RPMI7951 (cell line): ENCODE measurements at places on chromosomes 4 and X.

GRCh38 chr4:88028946-88029345, 21.5 kb downstream of the PKD2 start:
- DNase-seq, result no peak

DNA sequence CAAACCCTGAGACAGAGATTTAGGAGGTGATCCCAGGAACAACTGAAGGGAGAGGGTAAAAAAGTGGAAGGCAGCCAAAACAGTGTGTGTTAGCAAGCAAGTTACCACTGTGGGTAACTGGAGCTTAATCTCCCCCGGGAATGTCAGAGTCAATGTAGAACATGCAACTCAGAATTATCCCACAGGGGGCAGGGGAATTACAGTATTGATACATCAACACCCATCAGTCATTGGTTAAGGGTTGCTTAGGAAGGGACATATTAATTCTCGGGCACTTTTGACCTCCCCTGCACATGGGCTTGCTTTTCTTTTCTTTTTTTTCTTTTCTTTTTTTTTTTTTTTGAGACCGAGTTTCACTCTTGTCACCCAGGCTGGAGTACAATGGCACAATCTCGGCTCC, 29.3 kb downstream of the CXorf58 start:
- DNase-seq, result no peak

DNA sequence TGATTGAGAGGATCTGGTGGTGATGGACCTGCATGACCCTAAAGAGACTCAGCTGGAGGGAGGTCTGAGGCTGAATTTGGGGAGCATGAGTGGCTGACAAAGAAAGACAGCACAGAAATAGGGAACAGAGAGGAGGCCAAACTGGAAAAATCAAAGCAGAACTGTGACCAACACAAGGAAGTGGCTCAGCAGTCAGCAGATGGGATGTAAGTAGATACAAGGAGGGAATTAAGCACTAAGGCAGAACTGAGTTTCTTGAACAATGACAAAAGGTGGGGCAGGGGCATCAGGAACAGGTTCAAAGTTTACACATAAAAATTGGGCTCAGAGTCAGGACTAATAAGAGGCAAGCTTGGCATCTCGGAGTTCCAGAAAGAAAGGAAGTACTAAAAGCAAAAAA, 144.3 kb upstream of the KLF3 start:
- no peak for DNase-seq

DNA sequence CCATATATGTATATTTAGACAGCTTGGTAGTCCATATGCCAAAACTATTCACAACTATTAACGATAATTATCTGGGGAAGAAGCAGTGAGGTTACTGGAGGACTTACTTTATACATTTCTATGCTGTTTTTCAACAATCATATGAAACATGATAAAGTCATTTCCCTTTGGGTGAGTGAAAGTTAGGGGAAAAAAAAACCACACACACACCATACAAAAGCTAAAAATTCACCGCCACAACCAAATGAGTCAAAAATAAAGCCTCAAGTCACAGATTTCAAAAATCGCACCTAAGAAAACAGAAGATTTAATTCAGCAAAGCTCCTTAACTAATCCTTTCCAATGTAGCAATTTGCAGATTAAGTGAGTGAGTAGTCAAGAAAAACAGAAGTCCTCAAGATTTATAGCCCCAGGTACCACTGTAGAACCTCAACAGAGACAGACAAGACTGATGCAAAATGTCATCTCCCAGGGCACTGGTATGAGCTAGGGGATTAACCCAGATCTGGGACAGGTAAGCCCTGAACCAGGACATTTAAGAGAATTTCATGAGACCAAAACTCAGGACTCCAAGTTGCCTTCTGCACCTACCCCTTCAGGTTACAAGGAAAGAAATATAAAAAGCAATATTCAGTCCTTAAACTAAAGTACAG, 35.1 kb downstream of the SYTL4 start:
- DNase-seq, result no peak

GRCh38 chr4:15855804-15856475, 77.8 kb downstream of the CD38 start:
- DNase-seq, result no peak

DNA sequence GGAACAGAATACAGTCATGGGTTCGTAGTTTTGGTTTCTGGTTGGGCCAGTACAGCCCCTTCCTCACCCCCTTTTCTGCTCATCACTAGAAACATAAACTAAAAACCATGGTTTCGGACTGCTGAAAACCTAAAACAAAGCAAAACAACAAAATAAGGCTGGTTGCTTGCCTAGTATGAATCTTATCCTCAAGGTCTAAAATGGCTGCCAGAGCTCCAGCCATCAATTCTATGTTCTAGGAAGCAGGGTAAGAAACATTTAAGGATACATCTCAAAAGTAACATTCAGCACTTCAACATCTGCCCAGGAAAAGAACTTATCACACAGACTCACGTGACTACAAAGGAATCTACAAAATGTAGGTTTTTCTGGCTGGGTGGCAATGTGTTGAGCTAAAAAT, 31.5 kb downstream of the PPP3CA start:
- no peak for DNase-seq

GRCh38 chr4:90181644-90182043, 54.5 kb downstream of the CCSER1 start:
- DNase-seq, result no peak

DNA sequence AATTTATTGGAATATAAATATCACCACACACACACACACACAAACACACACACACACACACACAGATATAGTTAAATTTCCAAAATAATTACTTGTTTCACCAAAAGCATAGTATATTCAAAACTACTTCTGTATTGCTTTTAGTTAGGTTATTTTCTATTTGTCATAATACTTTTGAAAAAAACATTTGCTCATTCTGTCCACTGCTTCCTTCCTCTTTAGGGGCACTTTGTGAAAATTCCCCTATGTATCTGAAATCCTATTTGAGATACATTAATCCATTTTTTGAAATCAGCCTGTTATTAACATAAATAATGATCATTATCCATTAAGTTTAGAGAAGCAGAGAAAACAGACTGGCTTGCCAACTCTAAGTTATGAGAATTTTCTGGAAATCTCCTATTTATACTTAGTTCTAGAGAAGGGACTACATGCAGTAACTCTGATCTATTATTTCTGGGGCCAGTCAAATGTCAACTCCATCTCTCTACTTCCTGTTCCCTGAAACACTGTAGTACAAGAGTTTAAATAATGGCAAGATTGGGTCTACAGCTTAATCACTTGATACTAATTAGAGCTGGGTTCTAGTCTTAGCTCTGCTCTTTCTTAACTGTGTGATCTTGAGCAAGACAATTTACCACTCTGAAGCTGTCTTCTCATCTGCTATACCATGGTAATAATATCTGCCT, 54.4 kb upstream of the GPR174 start:
- DNase-seq, result no peak

DNA sequence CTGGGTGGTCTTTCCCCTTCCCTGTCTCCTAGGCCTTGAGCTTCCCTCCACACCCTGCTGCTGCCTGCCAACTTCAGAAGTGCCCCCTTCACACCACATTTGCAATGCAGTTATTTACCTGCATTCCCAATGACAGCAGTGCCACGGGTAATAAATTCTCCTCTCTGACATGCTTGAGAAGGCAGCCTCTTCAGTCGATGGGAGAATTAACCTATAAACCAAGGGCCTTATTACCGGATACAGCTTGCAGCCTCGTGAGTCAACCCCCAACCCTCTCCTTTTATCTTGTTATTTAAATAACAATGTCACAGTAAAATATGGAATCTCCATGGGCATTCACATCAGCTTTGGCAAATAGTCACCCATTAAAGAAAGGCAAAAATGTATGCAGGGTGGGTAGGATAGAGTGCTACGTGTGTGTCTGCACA, 34.7 kb upstream of the LGI2 start:
- DNase-seq, result no peak

DNA sequence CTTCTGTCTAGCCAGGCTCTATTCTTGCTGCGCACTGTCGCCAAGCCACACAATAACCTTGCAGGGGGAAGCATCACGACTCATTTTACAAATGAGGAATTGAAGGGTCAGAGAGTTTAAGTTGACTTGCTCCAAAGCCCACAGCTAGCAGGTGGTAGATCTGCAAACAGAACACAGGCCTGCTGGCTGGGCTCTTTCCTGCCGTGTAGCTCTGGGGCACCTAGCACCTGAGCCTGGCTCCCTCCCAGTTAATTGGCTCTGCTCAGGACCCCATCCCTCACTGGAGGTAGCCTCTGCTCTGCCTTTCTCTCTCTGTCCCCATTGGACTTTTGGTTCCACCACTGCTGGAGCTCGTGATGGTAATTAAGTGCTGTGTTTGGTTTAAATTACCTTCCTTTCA, 98.5 kb downstream of the NSUN7 start:
- DNase-seq, result no peak

DNA sequence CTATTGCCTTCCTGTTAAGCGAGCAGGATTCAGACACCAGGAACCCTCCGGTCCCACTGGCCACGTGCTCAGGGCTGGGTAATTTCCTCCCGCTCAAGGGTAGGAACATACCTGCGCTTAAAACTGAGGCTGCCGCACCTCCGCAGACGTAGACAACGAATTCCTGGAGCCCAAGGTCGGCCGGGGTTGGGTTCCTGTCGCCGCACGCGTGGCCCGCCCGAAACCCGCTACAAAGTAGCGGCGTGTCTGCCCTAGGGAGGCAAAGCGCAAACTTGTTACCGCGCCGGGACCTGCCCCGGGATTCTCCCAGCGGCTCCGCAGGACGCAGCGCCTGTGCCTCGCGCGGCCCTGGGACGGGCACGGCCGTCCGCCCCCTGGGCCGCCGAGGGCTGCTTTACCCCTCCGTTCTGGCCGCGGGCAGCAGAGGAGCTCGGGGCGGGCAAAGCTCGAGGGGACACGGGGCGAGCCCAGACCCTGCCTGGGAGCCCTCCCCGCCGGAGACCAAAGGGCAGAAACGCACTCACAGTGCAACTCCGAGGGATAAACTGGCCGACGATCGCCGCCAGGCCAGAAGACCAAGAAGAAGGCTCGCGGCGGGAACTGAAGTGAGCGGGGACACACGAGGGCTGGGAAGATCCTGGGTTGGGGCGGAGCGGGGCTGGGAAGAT, at the start of gene ERVMER34-1:
TSS of gene ERVMER34-1 (minus strand) at position 607 of the 668 bp plus-strand sequence. CDS start 5,905 bp downstream, outside the sequence.
- DNase-seq, result peak; percentile 23

DNA sequence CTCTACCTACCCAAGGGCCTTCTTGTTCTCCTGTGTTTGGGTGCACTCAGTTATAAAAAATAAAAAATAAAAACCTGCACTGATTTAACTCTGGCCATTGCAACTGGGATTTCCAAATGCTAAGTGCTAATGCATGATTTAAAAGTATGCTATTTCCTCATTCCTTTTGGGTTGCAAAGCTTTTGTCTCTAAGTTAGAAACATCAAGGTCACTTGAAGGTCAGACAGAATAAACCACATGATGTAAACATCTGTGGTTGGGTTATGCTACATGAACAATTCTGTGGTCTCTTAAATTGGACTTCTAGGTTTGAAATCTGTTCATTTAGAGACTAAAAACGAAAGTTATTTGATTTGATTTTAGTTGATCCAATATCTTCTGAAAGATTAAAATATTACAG, 1547.4 kb upstream of the TENM3 start:
- DNase-seq, result peak; percentile 70

- no peak for DNase-seq
Measured at GRCh38 chr4:39490322-39490721, 31.5 kb downstream of the LIAS start.

- no peak for DNase-seq
Measured at GRCh38 chr4:36213977-36214376, 30.3 kb downstream of the ARAP2 start.

DNA sequence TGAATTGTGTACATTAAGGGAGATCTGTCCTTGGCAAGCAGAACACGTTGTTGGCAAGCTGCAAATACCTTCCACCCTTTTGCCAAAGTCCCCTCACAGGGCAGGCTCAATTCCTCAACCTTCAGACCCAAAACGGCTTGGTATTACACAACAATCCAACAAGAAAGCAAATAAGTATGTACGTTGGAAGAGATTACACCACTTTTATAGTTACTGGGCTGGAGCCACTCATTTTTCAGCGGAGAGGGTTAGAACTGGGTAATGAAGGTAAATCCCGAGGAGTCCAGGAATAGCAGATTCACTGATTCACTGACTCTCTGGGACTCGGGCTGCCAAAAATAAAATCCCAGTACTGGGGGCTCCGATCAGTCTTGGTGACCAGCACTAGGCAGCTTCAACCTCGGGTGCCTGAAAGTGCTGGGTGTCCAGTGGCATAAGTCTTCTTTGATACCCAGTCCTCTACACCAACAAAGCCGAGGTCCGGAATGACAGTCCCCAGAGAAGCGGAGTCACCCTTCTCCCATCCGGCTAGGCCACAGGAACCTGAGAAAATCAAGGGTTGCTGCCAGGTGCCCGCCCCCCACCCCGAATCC, 587 bp downstream of the TIMM8A start:
- peak; percentile 0 for DNase-seq

- no peak for DNase-seq
Measured at GRCh38 chr4:76074468-76074867, at the start of gene ART3. TSS of gene ART3 (plus strand) at chr4:76074709. CDS start at chr4:76075890, 1,181 bp downstream.

DNA sequence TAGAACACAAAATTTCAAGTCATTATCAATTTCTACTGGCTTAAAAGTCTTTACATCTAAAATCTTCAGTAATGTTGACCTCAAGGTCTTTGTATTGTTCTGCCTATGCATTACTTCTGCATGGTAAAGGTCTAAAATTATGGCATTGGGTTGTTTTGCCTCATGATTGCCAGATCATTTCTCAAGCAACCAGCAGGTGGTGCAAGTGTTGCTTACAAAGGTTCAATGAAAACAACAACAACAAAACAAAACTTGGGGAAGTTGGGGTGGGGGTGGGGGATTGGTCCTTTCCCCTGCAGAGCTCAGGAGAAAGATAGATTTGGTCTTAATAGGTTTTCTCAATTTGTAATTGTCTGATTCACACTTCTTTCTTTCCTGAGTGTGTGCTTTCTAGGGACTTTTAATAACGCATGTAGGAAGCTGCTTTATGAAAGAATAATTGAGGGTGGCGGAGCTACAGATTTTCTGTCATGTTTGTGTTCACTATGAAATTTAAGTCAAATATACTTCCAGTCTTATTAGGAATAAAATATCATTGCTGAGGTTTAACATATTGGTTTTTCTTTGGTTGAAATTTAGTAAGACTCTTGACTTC, 145.1 kb downstream of the COL4A5 start:
- peak; percentile 0 for DNase-seq

- no peak for DNase-seq
Measured at GRCh38 chr4:28639747-28640146, 1779.1 kb downstream of the STIM2 start.

GRCh38 chrX:136528645-136529315, 3.2 kb upstream of the VGLL1 start:
- peak; percentile 3 for DNase-seq

DNA sequence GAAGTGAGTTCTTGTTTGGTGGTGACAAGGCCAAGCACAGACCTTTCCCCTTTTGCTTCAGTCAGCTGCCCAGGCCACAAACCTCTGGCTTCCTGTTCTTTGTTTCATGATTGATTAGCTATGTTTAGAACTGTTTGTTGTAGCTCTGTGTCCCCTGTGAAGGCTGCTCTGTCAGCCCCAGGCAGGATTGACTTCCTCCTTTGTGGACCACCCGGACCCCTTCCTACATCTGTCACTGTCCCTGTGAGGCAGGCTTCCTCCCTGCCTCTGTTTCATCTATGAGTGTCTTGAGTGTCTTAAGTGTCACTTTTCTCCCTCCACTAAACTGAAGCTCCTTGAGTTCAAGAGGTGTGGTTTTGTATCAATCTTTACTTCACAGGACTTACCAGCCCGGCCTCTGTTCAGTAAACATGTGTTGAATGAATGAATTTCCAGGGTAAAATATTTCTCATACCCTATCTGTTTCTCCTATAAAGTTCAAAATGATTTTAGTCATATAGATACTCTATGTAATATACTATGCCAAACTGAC, 83.5 kb downstream of the ZNF674 start:
- no peak for DNase-seq
